ENCODE measurements at places on chromosomes 11 and 22.
A peak's percentile ranks its signal among the peaks of the same experiment; 100 is the strongest.

DNA sequence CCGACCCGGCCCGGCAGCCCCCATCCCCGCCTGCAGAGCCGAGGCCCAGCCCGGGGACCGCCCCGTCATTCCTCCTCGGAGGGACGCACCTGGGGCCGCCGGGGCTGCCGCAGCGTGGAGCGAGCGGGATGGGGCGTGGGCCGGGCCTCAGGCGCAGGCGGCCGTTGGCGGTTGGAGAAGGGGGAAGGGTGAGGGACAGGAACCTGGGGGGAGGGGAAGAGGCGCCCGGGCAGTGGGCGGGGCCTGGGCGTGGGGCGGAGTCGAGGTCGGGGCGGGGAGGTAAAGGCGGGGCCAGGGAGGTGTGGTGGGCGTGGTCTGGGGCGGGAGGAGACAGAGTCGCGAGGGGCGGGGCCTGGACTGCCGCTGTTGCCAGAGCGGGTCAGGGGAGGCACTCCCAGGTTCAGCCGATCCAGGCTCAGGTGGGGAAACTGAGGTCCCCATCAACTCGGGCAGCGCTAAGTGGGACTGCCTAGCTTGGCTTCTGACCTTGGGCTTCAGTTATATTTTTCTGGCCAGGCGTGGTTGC lies at the start of gene TESMIN:
Gene TESMIN, minus strand, starts transcription at position 190 of the 526 bp plus-strand sequence. CDS start 860 bp downstream, outside the sequence.
- peak; percentile 90 for DNase-seq

DNA sequence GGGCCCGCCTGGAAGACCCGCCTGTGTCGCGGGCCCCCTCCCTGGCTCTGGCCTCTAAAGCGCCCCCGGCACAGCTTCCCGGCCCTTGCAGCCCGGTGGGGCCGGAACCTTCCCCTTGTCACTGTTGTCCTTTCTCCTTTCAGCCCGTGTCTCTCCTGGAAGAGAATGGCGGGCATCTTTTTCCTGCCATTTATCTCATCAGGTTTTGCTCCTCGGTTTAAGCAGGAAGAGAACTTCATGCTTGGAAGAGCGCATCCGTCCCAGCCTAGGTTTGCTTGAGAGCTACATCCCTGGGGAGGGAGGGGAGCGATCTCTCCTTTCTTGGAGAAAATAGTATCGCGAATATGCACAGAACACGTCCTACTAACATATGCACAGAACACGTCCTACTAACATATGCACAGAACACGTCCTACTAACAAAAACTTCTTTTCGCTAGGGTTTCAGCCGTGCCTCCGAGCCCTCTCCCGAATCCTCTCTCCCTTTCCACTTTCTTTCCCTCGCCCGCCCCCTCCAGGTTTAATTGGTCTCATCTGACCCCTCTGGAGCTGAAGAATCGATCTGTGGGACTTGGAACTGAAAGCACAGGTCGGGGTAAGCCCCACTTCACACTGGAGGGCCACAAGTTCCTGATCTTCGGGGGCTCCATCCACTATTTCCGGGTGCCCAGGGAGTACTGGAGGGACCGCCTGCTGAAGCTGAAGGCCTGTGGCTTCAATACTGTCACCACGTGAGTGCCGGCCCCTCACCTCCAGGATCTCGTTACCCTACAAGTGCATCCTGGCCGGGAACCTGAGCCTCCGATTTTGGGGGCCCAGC lies 1.2 kb downstream of the GLB1L3 start:
- no peak for DNase-seq

DNA sequence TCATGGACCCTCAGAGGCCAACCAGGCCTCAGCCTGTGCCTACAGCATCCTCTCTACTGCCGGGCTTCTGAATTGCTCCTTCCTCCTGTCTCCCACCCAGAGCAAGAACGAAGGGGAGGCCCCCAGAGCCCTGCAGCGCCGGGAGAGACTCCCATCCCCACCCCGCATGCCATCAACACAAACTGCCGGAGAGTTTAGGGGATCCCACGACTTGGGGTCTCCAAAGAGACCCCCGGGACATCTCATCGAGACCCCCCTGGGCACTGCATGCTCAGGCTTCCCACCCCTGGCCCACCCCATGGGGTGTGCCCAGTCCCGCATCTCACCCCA lies 8.3 kb upstream of the CD81 start:
- DNase-seq = no peak

- peak; percentile 45 for DNase-seq
Observed at GRCh38 chr11:67614730-67615714, 8.3 kb downstream of the NDUFV1 start.

- DNase-seq = no peak
Observed at GRCh38 chr11:85746670-85747069, 60.7 kb upstream of the CCDC89 start.

DNA sequence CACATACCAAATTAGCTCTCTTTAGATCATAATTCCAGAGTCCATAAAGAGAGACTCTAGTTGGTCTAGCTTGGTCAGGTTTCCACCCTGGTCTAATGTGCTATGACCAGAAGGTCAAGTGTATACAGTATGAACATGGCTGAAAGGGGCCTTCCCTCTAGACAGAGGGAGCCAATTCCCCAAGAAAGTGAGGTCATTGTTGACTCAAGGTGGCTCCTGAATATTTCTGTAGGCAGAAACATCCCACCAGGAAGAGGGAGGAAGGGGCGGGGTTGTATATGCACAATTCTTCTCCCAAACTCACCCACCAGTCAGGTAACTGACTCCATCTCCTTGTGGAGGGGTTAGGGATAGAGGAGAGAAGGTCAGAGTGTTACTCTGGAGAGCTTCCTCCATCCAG lies 281.8 kb upstream of the PLET1 start:
- no peak for DNase-seq

- no peak for DNase-seq
Observed at GRCh38 chr11:32343325-32344008, 91.9 kb downstream of the WT1 start.

DNA sequence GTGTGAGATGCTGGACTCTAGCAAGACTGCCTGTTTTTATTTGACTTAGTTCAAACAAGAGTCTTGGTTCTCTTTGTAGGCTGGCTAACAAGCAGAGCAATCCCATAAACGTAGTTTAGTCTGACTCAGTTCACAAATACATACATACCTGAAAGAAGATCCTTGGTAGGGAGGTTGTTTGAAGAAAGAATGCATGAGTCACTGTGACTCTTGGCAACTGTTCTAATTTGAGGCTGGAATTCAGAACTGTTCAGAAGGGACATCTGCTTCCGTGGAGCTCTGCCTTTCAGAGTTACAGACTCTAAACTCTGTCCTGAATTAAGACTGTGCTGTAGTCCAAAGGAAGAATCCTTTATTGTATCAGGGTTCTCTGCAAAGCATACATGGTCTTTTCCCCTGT lies 32.2 kb downstream of the C2CD3 start:
- no peak for DNase-seq

Data from CD4-positive, alpha-beta T cell treated with Interleukin-15 for 4 hours (primary cell).